ENCODE measurements at places on chromosomes 3 and 15.

DNA sequence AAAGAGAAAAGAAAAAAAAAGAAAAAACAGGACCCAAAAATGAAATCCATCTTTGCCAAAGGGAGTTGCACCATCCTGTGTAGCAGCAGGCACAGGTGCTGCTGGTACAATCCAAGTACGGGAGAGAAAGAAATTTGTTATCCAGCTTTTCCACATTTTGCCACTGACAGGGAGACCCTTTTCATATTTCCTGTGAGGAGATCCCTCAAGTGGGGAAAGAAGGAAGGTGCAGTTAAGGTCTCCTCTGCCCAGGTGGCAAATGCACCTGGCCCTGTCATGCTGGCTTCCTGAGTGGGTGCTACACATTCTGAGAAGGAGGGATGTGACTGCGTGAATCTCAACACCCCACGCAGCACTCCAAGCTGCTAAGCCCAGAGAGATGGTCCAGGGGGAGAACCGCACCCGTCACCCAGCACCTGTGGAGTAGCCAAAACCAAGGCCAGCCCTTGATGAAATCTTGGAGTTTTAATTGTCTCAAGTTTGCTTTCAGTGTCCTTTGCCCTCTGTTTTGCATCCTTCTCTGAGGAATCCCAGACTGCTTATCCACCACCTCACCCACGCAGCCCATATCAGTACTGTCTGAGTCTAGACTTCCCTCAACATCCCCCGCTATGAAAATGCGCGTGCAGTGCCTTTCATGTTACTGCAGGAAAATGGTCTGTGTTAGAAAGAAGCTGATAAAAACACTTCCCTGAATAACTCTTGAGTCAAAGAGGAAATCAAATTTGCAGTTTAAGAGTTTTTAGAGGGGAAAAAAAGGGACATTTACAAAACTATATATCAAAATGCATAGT, 141.9 kb upstream of the THBS1 start:
- no peak for DNase-seq

DNA sequence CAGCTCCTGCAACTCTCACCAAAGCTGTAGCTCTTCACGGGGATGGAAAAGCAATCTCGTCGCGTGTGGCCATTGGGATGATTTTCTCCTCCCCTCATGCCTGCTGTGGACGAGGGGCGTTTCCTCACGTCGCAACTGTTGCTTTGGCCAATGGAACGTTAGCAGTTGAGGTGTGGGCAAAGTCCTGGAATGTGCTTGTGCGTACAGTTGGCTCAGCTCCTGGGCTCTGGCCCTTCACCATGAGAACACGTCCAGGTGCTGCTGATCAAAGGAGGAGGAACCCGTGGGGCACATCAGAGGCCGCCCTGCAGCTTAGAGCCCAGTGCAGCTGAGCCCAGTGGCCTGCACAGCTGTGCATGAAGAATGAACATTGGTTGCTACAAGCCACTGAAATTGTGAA, 186.1 kb downstream of the TJP1 start:
- no peak for DNase-seq

DNA sequence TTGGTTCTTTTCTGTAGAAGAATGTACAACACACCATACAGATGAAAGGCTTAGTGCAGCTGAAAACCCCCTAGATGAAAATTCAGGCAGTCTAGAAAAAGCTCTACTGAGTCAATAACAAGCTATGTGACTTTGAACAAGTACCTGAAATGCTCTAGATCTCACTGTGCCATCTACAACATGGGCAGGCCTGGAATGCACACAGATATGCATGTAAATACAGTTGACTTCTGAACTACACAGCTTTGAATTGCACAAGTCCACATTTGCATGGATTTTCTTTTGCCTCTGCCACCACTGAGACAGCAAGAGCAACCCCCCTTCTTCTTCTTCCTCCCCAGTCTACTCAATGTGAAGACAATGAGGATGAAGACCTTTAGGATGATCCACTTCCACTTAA, 98.4 kb downstream of the CNTN3 start:
- no peak for DNase-seq

DNA sequence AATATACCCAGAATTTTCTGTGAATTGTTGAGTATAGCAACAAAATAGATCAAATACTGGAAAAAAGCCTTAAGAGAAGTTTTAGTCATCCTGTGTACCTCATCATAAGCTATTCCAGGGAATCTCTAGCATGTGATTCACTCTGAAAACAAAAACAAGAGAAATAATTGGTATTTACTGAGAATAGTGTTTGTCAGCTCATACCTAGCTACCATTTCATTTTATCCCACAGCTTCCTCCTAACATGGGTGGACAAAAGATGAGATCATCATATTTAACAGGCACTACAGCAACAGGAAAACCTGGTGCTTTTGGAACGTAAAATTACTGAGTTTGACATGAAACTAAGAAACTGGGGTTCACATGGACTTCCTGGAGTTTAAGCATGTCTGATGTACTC, 753.5 kb upstream of the NECTIN3 start:
- no peak for DNase-seq

DNA sequence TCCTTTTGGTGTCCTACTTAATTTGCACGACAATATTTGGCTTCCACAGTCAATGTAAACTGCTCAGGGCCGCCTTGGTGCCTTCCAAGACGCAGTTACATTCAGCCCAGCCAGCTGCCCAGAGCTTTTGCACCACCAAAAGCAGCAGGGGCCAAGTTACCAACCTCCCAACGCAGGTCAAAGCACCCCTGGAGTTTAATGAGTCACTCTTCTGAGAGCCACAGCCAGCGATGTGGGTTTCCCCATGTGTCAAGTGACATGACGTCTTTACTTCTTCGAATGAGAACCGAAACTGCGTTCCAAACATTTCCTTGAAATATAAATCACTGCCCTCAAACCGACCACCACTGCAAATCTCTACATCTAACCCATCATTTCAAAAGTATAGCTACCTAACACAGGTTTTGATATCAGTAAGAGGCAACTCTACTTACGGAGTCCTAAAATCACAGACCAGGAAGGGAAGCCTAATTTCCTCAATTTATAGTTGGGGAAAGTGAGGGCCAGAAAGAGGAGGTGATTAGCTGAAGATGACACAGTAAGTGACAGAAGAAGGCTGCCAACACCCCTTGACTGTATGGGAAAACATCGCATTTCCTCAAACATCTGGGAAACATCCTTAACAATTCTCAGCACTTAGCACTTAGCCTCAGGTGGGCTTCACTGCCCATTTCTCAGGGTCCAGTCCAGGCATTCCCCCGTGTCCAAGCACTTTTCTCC, 24.5 kb downstream of the MB21D2 start:
- DNase-seq: no peak

- no peak for DNase-seq
Observed at GRCh38 chr3:54454806-54455205, 332.5 kb downstream of the CACNA2D3 start.

- no peak for DNase-seq
Observed at GRCh38 chr3:172317984-172318383, 130.3 kb downstream of the GHSR start.

- DNase-seq: no peak
Observed at GRCh38 chr3:192986379-192986778, 68.7 kb upstream of the MB21D2 start.

- no peak for DNase-seq
Observed at GRCh38 chr3:123781571-123782275, 102.4 kb downstream of the MYLK start.

GRCh38 chr3:60220768-60221167, 1030.5 kb downstream of the FHIT start:
- DNase-seq: no peak

GRCh38 chr3:13539671-13540070, 9.3 kb upstream of the FBLN2 start:
- no peak for DNase-seq

DNA sequence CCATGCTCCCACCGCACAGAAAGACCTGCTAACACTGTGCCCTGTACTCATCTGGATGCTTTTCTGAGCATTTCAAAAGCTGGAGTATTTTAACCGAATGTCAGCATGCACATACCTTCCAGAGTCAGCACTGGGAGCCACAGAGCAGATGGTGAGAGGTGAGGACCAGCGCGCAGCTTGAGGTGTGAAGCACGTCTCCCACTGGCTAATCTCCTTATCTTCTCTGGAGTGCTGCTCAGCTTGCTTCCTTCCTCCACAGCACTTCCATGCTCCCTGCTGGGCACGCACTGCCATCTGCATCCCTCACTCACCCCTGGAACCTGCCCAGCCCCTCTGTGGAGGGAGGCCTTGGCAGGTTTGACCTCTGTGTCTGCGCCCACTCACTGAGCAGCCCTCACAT, at the start of gene GNB5:
GNB5 (minus strand) TSS at position 186 of the 400 bp plus-strand sequence. CDS start 6,716 bp downstream, outside the sequence.
- no peak for DNase-seq

- DNase-seq: no peak
Observed at GRCh38 chr3:38646062-38646461, 3.4 kb downstream of the SCN5A start.

GRCh38 chr3:125069452-125069851, 13.7 kb upstream of the HEG1 start:
- DNase-seq: no peak

DNA sequence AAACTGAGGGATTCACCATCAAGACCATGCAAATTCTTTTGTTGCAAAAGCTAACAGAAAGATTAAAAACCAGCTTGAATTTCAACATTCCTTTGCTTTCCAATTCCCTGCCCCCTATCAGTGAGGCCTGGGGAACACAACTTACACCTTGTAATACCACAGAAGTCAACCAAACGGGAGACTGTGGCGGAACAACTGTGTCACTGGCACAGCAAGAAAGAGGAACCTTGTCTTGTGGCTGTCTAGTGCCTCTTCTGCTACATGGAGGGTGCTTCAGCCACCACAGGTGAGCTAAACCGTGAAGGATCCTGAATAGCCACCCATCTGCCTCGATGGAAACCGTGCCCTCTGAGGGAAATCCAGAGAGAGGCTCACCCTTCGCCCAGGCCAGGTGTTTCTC, 11.4 kb downstream of the CCDC12 start:
- no peak for DNase-seq

DNA sequence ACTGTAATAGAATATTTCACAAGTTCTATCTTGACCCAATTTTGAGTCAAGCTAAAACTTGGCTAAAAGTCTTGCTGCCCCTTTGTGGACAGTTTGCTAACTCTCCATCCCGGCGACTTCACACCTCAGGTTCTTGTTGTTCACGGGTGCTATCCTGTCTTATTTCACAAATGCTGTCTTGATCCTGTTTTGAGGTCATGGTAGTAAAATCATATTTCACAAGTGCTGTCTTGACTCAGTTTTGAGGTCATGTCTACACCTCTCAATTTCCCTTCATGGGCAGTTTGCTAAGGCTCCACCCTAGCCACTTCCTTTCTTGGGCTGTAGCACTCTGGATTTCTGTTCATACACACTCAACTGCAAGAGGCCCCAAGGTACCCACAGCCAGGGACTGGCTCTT, 45.0 kb upstream of the GK5 start:
- DNase-seq: no peak

DNA sequence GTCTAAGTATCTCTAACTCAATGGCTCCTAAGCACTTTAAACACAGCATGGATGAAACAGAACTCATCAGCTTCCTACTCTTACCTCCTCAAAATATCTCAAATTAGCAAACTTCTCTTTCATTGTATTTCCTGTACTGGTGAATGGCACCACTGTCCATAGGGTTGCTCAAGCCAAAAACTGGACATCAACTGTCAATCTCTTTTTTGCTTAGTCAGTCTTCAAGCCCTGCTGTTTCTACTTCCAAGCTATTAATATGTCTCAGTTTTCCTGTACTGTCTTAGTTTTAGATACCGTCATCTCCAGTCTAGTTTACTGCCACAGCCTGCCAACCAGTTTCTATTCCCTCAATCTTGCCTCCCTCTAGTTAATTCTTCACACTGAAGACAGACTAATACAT, 48.3 kb upstream of the KPNA4 start:
- DNase-seq: no peak

- no peak for DNase-seq
Observed at GRCh38 chr3:126696701-126697267, 7.3 kb upstream of the CHCHD6 start.

GRCh38 chr3:55988905-55989304, 479.4 kb downstream of the ERC2 start:
- DNase-seq: no peak

- no peak for DNase-seq
Observed at GRCh38 chr15:31296646-31297574, 29.7 kb upstream of the KLF13 start.

DNA sequence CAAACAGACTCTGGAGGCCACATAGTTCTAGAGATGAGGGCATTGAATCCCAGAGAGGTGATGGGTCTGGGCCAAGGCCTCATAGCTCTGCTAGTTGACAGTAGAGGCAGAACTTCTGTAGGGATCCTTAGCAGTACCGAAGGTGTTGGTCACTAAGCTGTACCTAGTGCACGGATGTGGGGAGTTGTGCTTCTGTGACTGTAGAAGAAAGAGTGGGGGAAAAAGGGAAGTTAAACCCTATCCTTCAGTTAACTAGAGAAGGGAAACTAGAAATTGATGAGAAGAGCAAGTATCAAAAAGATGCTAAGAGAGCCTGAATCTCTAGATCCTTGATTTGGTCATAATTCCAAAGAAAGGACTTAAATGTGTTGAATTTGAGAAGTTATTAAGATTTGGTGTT, 186.7 kb downstream of the NFKBIZ start:
- no peak for DNase-seq

DNA sequence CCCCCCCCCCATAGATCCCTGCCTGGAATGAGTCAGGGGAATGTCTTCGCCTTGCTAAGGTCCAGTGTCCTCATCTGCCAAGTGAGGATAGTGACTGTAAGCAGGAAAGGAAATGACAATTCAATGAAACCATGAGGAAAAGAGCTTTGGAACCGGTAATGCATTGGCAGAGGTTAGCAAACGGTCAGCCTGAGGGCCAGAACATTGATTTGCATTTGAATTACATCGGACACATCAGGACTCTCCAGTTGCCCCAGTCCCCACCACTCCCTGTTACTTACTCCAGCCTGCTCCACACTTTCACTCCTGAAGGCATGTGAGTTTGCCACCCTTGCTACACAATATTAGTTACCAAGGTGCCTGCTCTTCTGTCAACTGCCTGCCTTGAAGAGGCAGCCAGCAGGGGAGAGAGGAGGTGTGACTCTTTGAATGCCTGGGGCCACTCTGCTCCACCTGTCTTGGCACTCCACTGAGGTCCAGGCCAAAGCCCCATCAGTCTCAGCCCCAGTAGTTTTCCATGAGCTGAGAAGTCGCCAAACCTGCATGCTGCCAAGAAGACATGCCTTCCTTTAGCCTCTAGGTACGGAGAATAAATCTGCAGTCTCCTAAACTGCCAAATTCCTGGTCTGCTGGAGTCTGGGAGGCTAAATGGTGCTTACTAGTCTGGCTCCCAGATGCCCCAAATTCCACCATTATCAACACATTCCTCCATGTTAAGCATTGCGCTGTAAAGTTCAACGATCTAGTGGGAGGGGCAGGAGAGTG, 191.7 kb upstream of the TLE3 start:
- no peak for DNase-seq

GRCh38 chr3:195036574-195036973, 234.4 kb downstream of the XXYLT1 start:
- no peak for DNase-seq

DNA sequence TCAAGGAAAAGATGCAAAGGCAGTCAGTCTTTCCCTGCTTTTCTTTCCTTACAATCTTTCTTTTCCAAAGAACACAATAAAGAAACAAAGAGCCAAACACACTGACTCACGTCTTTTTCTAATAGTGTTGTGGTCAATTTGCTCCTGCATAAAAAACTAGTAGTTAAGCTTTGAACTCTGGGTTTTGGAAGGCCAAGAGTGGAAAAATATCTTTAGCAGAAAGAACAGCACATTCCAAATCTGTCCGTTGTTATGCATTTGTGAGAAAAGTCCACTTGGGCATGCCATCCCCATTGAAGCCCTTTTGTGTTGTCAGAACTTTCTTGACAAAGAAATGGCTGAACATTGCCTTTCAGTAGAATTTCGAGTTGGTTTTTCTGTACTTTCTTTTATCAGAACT, 18.2 kb downstream of the COL8A1 start:
- DNase-seq: no peak

Data from activated CD8-positive, alpha-beta memory T cell treated with anti-CD3 and anti-CD28 coated beads for 1 hour (primary cell).